ENCODE measurements at places on chromosomes 7 and 10.

GRCh38 chr7:47236480-47237129, 345.3 kb downstream of the TNS3 start:
- no peak overlapping the region for H3K27ac ChIP-seq
- no peaks in the 10 kb centered on the region for H3K4me1 ChIP-seq
- peaks cover 2% of the 10 kb centered on the region for H3K27me3 ChIP-seq
- no peak for DNase-seq
- no peaks in the 10 kb centered on the region for H3K36me3 ChIP-seq

DNA sequence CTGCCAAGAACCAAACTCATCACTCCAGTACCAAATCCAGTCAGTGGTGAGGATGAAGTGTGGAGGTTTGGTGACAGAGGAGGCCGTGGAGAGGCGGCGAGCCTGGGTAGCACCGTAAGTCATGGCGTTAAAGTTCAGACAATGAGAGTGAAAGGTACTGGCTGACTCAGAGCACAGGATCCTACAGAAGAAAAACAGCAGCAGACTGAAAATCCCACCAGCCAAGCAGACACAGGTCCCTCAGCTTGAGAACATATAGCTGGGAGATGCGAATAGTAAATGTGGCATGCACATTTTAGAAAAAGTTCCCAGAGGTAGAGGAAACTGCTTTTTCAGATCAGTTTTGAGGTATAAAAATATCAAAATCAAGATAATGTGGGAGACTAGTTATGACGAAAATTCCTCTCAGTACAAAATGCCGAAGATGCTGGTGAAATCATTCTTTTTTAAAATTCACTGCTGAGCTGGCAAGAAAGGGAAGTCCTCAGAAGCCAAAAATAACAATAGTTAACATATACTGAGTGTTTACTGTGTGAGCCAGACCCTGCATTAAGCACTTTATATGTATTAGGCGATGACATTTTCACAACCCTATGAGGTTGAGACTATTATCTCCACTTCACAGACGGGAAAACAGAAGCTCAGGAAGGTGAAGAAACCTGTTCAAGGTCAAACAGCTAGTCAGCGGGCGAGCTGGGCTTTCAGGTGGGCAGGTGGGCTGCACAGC, 20.9 kb downstream of the PARP12 start:
- H3K4me3 ChIP-seq: no peak overlapping the region
- H3K27me3 ChIP-seq: no peaks in the 10 kb centered on the region
- H3K4me1 ChIP-seq: peaks cover 6% of the 10 kb centered on the region
- no peak overlapping the region for H3K27ac ChIP-seq
- H3K36me3 ChIP-seq: peaks cover 40% of the 10 kb centered on the region
- no peak for DNase-seq

GRCh38 chr10:15440204-15440711, 69.2 kb upstream of the FAM171A1 start:
- no peaks in the 10 kb centered on the region for H3K36me3 ChIP-seq
- no peak overlapping the region for H3K27ac ChIP-seq
- H3K4me3 ChIP-seq: no peak overlapping the region
- H3K4me1 ChIP-seq: peaks cover 5% of the 10 kb centered on the region

DNA sequence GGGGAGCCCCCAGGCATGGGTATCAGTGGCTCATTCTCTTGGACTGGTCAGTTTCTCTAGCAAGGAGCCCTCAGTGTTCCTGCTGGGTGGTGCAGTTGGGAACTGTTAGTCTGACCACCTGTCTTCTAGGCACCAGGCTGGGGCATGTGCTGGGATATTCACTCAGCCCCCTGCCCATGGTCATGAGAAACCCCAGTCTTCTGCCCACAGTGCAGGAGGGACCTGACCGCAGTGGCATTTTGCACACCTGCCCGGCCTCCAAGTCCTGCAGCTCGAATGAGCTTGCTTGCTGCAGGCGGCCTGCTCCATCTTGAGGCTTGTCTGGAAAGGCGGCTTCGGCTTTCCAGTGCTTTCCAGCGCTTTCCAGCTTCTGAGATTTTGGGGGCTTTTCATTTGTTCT, 36.3 kb downstream of the CUX1 start:
- DNase-seq: no peak
- H3K4me1 ChIP-seq: peaks cover 40% of the 10 kb centered on the region
- H3K36me3 ChIP-seq: peaks cover 4% of the 10 kb centered on the region

GRCh38 chr7:5692112-5692844, 89.2 kb downstream of the RNF216 start:
- peak overlapping the region; percentile 85 for H3K27ac ChIP-seq
- DNase-seq: no peak
- H3K27me3 ChIP-seq: peaks cover 2% of the 10 kb centered on the region
- no peak overlapping the region for H3K4me3 ChIP-seq

DNA sequence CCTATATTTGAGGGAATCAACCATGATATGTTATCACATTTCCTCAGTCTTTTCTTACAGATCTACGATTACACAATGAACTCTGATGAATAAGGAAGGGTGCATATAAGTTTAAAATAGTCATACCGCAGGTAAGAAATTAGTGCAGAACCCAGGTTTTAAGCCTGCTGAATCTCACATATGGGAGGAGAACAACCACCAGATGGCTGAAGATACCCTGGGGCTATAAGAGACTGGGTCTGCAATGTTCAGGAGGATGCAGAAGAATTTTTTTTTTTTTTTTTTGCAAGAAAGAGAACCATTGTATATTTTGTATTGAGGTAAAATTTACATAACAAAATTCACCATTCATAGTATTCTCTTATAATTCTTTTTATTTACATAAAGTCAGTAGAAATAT, 372.3 kb upstream of the MYO3A start:
- H3K27ac ChIP-seq: no peak overlapping the region
- H3K4me1 ChIP-seq: no peaks in the 10 kb centered on the region
- H3K36me3 ChIP-seq: no peaks in the 10 kb centered on the region
- H3K4me3 ChIP-seq: no peak overlapping the region
- H3K27me3 ChIP-seq: no peaks in the 10 kb centered on the region

DNA sequence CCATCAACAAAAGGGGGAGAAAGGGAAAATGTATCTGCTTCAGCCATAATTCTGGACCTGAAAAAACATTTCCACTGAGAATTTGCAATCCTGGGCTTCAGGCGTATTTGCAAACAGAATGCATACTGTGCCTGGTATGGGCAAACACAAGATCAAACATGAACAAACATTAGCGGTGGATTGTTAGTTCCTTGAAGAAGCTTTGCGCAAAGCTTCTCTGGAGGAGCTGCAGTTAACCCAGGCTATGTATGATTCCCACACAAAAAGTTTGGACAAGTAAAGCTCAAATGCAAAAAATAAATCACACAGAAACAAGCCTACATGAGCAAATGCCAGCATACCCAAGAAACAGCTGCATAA, 20.4 kb upstream of the HILPDA start:
- no peak overlapping the region for H3K4me3 ChIP-seq
- peaks cover 2% of the 10 kb centered on the region for H3K27me3 ChIP-seq
- H3K27ac ChIP-seq: no peak overlapping the region
- peaks cover 4% of the 10 kb centered on the region for H3K4me1 ChIP-seq

DNA sequence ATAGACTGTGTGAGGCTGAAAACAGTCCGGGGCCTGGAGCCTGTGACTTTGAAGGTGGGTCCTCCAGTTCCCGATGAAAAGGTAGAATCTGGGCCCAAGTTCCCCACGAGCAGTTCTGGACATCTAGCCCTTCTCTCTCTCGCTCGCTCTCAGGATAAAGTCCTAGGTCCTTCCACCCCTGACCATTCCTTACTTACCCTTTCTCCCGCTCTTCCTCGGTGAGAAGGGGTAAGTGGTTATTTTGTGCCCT, 713 bp downstream of the IMMP2L start:
- peak overlapping the region; percentile 93 for H3K27ac ChIP-seq
- DNase-seq: peak; percentile 14
- H3K4me1 ChIP-seq: peaks cover 35% of the 10 kb centered on the region
- peaks cover 27% of the 10 kb centered on the region for H3K36me3 ChIP-seq
- peaks cover 2% of the 10 kb centered on the region for H3K27me3 ChIP-seq

DNA sequence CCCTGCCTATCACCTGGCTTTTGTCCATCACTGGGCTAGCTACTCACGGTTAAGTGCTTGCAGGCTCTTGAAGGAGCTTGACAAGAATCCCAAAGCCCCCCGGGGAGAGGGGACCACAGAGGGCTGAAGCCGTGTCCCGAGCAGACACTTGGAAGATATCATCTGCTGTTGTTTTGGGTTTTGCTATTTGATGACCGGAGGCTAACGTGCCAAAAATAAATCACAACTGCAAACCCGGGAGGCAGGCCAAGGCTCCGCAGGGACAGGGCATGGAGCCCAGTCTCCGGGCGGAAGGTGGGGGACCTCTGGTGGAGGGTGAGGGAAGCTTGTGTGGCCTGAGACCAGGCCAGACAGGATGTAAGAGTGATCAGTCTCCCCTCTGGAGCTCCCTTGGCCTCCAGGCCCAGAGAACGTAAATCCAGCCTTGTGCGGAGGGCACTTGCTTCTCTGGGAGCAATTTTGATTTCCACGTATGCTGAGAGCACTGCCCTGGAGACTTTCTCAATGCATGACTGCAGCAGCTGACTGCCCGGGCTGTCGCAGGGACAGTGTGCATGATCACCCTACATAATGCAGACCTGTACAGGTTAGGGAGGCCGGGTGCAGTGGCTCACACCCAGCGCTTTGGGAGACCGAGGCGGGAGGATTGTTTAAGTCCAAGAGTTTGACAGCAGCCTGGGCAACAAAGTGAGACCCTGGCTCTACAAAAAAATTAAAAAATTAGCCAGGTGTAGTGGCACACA, at the start of gene PHKG1:
Gene PHKG1 (minus strand): TSS at position 164 of the 743 bp plus-strand sequence. CDS start 4,011 bp downstream, outside the sequence.
- no peaks in the 10 kb centered on the region for H3K4me1 ChIP-seq
- no peak for DNase-seq
- H3K4me3 ChIP-seq: no peak within 1 kb of the TSS
- H3K27me3 ChIP-seq: no peaks in the 10 kb centered on the region

DNA sequence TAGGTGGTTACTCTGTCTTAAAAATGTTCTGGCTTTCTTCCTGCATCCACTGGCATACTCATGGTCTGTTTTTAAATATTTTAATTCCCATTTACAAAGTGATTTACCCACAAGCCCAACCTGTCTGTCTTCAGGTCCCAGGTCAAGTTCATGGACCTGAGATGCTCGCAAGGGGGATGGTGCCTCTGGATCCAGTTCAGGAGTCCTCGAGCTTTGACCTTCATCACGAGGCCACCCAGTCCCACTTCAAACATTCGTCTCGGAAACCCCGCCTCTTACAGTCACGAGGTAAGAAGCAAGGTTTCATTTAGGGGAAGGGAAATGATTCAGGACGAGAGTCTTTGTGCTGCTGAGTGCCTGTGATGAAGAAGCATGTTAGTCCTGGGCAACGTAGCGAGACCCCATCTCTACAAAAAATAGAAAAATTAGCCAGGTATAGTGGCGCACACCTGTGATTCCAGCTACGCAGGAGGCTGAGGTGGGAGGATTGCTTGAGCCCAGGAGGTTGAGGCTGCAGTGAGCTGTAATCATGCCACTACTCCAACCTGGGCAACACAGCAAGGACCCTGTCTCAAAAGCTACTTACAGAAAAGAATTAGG, 8.7 kb downstream of the ZKSCAN1 start:
- no peak overlapping the region for H3K27ac ChIP-seq
- H3K4me1 ChIP-seq: peaks cover 34% of the 10 kb centered on the region
- no peak overlapping the region for H3K4me3 ChIP-seq
- peaks cover 53% of the 10 kb centered on the region for H3K36me3 ChIP-seq
- DNase-seq: no peak
- no peaks in the 10 kb centered on the region for H3K27me3 ChIP-seq

DNA sequence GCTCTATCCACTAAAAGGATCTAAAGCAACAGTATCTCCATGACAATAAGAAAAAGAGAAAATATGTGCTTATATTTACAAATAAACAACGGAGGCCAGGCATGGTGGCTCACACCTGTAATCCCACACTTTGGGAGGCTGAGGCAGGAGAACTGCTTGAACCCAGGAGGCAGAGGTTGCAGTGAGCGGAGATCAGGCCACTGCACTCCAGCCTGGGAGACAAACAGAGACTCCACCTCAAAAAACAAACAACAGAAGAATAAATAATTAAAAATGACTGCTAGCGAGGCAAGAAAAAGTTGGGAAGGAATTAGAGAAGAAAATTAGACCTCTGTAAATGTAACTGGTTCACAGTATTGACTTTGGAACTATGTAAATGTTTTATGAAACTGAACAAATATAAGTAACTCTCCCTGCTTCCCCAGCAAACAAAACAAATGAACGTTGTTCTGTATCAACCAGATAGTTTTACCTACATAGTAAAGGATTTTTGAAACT, 17.1 kb downstream of the TRIM24 start:
- H3K27me3 ChIP-seq: no peaks in the 10 kb centered on the region
- no peak for DNase-seq
- H3K4me3 ChIP-seq: no peak overlapping the region
- no peak overlapping the region for H3K27ac ChIP-seq
- peaks cover 57% of the 10 kb centered on the region for H3K4me1 ChIP-seq

DNA sequence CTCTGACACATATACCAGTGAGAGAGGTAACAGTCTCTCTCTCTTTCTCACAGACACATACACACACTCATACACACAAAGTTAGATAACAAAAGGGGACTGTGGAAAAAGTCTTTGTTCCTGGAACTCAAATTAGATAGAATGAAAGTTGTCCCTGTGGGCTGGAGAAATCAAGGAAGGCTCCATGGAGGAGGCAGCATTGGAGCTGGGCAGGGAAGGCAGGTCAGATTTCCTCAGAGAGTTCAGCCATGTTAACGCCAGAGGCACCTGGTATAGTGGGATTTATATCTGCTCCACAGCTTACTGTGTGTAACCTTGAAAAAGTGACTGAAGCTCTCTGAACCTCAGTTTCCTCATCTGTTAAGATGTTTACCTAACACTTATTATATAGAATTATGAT, 38.7 kb downstream of the LDB3 start:
- H3K4me3 ChIP-seq: no peak overlapping the region
- H3K27ac ChIP-seq: no peak overlapping the region
- DNase-seq: no peak
- H3K36me3 ChIP-seq: no peaks in the 10 kb centered on the region
- H3K27me3 ChIP-seq: no peaks in the 10 kb centered on the region

DNA sequence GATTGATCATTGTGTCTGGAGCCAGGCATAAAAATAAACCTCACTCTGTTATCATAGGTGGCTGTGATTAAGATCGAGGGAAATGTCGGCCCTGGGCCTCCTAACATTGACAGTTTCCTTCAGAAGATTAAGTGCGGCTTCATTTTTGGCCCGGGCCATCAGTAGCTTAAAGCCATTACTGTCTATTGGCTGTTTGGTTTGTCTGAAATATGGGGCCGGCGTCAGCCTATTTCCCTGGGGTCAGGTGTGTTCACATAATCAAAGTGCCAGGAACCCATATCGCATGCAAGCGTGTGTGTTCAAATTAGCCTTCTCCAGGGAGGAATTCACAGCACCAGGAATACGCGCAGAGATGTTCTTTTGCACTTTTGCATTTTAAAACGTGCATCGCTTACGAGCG, 114.7 kb downstream of the CUX1 start:
- H3K36me3 ChIP-seq: peaks cover 7% of the 10 kb centered on the region
- no peaks in the 10 kb centered on the region for H3K27me3 ChIP-seq
- no peak overlapping the region for H3K4me3 ChIP-seq

GRCh38 chr10:97723001-97723400, 9.5 kb downstream of the MARVELD1 start:
- H3K4me3 ChIP-seq: no peak overlapping the region
- H3K36me3 ChIP-seq: no peaks in the 10 kb centered on the region
- peaks cover under 1% of the 10 kb centered on the region for H3K27me3 ChIP-seq
- H3K4me1 ChIP-seq: no peaks in the 10 kb centered on the region

GRCh38 chr7:68015122-68015977, 1018.7 kb downstream of the TYW1 start:
- no peak overlapping the region for H3K4me3 ChIP-seq
- H3K27me3 ChIP-seq: no peaks in the 10 kb centered on the region
- H3K27ac ChIP-seq: no peak overlapping the region
- H3K36me3 ChIP-seq: no peaks in the 10 kb centered on the region
- DNase-seq: no peak

- H3K27me3 ChIP-seq: no peaks in the 10 kb centered on the region
- H3K4me1 ChIP-seq: no peaks in the 10 kb centered on the region
- no peak for DNase-seq
- H3K4me3 ChIP-seq: no peak overlapping the region
- no peak overlapping the region for H3K27ac ChIP-seq
Observed at GRCh38 chr7:142760071-142760642, 10.6 kb upstream of the PRSS2 start.

Measured in activated naive CD8-positive, alpha-beta T cell treated with anti-CD3 and anti-CD28 coated beads, Interleukin-2, amount 50 U/mL, for 24 hours (primary cell).